ENCODE measurements at places on chromosomes 6 and 20.
A peak's percentile ranks its signal among the peaks of the same experiment; 100 is the strongest.

- no peak for DNase-seq
Measured at GRCh38 chr6:14107711-14108494, 9.7 kb upstream of the CD83 start.

DNA sequence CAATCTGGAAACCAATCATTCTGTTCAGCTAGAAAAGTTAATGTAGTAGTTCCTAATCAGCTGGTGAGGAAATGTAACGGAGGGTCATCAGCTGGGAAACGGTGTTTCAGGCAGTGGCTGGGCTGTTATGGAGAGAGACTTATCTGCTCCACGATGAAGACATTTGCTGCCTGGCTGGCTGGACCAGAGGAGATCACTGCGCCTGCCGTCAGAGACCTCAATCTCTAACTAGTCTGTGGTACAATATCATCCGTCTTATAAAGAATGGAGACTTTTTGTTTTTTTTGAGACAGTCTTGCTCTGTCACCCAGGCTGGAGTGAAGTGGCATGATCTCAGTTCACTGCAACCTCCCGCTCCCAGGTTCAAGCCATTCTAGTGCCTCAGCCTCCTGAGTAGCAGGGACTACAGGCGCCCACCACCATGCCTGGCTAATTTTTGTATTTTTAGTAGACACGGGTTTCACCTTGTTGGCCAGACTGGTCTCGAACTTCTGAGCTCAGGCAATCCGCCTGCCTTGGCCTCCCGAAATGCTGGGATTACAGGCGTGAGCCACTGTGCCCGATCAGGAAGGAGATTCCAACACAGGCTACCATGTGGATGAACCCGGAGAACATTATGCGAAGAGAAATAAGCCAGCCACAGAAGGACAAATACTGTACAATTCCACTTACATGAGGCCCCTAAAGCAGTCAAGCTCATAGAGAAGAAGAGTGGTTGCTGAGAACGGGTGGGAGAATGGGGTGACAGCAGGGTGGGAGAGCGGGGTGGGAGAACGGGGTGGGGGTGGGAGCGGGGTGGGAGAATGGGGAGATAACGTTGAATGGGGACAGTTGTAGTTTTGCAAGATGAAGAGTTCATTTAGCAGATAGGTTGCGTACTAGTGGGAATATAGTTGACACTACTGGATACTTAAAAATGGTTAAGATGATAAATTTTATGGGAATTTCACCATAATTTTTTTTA, 115.1 kb downstream of the SULF2 start:
- DNase-seq = no peak

- DNase-seq = no peak
Measured at GRCh38 chr6:93373445-93373844, 45.9 kb downstream of the EPHA7 start.

DNA sequence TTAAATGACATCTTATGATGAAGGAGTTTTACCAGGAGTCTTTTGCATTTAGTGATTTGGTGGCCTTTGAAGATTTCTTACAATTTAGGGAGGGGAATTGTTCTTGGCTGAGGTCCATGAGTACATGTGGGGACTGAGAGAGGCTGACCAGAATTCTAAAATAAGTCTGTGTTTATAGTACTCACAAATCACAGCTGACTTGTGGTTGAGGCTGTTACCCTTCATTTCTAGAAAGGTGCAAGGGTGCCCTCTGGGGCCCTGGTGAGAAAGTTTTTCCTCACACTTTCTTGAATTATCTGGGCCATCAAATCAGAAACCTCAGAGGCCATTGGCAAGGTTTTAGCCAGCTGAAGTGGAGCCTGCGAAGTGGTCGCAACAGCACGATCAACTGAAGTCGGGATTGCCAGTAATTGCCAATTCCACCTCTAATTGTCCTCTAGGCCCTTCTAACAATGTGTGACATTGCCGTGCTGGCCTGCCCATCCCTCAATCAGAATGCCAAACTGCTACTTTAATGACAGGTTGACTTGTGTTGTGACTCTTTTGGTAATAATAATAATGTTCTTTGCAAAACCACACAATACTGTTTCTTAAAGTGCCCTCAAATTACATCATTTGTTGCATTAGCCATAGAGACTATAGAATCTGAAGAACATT, 221.6 kb downstream of the OGFRL1 start:
- peak; percentile 82 for DNase-seq

GRCh38 chr6:11343963-11344723, 111.7 kb upstream of the NEDD9 start:
- DNase-seq = no peak

DNA sequence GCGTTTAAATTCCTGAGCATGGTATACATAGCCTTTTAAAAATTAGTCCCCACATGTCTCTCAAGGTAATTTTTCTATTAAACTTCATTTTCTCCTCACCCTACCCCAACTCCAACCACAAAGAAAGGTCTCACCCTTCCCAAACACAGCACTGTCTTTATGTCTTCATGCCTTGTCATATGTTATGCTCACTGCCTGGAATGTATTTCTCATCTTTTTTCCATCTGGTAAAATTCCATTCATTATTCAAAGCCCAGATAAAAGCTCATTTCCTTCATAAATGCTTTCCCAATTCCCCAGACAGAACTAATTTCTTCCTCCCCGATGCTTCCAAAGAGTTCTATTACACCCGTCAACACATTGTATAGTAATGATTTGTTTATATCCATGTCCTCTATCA, 302.0 kb downstream of the ALDH8A1 start:
- no peak for DNase-seq

DNA sequence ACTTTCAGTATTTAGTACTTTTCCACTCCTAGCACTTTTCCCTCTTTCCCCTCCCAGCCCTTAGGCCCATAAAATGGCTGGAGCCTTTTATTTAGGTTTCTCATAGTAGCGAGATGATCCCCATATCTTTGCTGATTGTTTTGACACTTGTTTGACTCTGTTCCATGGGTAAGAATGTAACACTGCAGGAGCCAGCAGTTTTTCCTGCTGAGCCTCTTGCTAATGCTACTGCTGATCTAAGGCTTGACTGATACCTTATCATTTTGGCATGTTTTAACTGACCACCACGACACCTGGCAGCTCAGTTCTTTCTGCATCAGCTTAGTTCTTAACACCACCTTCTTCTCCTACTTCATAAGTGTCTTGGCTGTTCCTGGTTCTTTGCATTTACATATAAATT, 29.6 kb downstream of the ZKSCAN8 start:
- DNase-seq = no peak

GRCh38 chr20:5024982-5025381, 23.7 kb upstream of the SLC23A2 start:
- DNase-seq = no peak

GRCh38 chr6:144334150-144334708, 49.1 kb downstream of the UTRN start:
- DNase-seq = peak; percentile 84

DNA sequence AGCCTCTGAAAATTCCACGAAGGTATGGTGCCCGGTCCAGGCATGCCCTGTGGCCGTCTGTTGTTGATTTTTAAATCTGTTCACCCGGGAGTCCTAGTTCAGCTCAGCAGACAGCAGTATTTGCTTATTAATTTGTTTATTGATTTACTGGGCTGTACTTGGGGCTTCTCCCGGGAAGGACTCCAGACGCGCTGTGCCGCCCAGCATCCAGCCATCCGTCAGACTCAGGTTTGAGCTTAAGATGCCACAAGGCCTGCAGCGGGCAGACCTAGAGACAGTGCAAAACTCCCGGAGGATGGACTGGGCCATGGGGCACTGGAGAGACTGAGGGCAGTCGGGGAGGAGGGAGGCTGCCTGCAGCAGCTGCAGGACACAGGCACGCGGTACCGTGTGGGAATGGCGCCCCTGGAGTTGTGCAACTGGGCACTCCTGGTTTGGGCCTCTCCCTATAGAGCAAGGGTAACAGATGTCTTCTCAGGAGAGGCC, 17.3 kb upstream of the CCDC167 start:
- DNase-seq = no peak

- no peak for DNase-seq
Measured at GRCh38 chr6:144302701-144303372, 17.7 kb downstream of the UTRN start.

DNA sequence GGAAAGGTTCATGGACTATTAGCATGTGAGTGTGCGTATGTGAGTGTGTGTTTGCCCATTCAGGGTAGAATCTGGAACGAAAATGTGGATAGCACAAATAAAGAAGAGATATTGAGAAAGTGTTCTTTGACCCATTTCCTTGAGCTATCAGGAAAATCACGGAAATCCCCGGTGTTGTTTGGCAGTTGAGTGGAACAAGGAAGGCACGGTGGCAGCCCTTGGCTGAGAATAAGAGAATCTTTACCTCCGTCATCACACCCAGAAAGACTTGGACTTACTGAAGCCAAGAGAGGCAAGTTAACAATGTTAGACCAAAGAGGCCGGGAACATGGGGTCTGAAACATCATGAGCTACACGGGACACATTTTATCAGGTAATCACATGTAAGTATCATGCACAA, 588.9 kb upstream of the BTBD3 start:
- DNase-seq = no peak

DNA sequence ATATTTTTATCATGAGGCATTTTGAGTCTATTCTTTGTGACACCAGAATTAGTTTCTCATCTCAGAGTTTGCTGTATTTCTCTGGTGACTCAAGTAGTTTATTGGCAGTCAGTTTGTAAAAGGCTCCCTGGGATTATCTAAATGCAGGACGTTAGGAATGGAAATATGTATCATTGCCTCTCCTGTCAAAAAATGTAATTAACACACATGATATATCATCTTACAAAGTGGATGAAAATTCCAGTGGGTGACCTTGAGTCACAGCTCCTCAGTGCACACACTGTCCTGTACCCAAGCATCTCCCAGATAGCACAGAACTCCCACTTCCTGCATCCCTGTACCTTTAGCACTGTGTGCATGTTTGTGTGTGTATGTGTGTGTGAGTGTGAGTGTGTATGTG, 258.6 kb downstream of the LAMA2 start:
- no peak for DNase-seq

DNA sequence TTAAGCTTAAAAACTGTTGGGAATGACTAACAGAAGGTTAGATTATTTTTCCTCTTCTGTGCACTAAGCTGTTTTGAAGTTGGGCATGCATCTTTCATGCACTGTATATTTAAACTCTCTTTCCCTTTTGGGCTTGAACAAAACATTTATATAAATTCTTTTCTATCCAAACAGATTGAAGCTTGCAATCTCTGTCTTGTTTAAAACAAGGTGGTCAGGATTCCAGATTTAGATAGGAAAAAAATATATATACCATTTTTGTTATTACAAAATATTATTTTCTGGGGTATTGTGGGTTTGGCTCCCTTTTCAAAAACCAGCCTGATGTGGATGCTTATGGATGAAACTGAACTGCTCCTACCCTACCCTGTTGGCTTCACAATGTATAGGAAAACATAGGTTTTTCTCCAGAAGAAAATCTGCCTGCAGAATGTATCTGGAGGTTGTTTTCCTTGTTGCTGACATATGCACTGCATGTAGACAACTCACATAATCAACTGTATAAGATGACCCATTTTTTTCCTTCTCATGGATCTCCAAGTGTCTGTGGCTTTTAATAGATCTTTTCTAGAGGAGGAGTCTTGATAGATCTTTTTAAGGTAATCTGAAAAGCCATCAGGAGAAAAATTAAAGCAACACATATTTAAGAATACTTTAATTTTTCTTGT, 146.3 kb downstream of the PRL start:
- DNase-seq = no peak

DNA sequence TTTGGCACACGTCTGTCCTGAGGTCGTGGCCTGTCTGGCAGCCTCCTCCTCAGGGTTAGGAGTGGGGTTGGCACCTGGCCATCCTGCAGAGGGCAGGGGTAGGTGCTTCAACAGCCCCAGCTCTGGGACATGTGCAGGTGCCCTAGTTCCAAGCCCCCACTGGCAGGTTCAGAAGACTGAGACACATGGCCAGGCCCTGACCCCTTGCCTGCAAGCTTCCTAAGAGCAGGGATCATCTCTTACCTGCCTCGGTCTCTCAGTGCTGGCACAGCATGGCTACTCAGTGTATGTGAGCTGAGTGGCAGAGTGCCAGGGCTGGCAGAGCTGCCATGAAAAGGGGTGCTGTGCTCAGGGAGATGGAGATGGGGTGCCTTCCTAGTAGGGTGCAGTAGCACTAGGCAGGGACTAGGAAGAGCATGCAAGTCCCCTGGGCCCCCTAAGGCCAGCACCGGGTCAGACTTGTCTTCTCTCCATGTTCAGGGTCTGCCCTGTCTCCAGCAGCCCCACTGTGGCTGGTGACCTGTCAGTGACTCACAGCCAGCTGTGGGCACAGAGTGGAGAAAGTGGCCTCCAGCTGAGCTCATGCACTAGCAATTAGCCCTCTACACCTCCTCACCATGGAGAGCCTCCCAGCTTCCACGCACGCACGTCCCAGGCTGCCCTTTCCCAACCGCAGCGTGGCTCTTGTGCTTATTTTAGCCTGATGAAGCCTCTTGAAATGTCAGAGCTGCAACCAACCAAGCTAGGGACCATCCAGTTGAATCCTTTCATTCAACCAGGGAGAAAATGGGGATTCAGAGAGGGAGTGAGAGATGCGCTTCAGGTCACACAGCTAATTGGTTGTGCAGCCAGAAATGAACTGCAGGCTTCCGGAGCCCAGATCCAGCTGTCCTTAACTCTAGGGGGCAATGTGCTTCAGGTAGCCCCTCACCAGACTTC, 116.6 kb downstream of the MRPL14 start:
- DNase-seq = peak; percentile 76
